ENCODE measurements at places on chromosomes 7 and 10. TPM values are rescaled to one million over a fixed set of nuclear protein-coding genes. Genes with fewer than 3 reads are reported as not detected.

DNA sequence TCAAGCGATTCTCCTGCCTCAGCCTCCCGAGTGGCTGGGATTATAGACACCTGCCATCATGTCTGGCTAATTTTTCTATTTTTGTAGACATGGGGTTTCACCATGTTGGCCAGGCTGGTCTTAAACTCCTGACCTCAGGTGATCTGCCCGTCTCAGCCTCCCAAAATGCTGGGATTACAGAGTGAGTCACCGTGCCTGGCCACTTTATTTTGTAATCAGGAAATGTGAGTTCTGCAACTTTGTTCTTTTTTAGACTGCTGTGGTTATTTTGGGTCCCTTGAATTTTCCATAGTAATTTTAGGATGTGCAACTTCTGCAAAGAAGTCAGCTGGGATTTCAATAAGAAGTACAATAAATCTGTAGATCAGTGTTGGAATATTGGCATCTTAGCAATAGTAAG, 96.8 kb downstream of the CYTH3 start:
- no peaks in the 10 kb centered on the region for H3K36me3 ChIP-seq
- H3K27ac ChIP-seq, result no peak overlapping the region
- no peaks in the 10 kb centered on the region for H3K27me3 ChIP-seq
- no peak for DNase-seq

GRCh38 chr7:103689255-103689654, 243.2 kb upstream of the SLC26A5 start:
- H3K4me1 ChIP-seq, result no peaks in the 10 kb centered on the region
- H3K36me3 ChIP-seq, result no peaks in the 10 kb centered on the region
- DNase-seq, result no peak

GRCh38 chr10:31980471-31980870, 51.8 kb upstream of the ARHGAP12 start:
- no peak for DNase-seq
- no peaks in the 10 kb centered on the region for H3K36me3 ChIP-seq
- H3K27me3 ChIP-seq, result no peaks in the 10 kb centered on the region
- H3K4me3 ChIP-seq, result no peak overlapping the region
- no peak overlapping the region for H3K27ac ChIP-seq

DNA sequence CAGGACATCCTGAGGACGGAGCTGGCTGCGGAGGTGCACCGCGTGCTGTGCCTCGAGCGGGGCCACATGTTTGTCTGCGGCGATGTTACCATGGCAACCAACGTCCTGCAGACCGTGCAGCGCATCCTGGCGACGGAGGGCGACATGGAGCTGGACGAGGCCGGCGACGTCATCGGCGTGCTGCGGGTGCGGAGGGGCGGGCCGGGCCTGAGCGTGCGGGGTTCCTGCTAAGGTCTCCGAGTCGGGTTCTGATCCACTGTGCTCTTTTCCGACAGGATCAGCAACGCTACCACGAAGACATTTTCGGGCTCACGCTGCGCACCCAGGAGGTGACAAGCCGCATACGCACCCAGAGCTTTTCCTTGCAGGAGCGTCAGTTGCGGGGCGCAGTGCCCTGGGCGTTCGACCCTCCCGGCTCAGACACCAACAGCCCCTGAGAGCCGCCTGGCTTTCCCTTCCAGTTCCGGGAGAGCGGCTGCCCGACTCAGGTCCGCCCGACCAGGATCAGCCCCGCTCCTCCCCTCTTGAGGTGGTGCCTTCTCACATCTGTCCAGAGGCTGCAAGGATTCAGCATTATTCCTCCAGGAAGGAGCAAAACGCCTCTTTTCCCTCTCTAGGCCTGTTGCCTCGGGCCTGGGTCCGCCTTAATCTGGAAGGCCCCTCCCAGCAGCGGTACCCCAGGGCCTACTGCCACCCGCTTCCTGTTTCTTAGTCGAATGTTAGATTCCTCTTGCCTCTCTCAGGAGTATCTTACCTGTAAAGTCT, 10.4 kb downstream of the ATG9B start:
- DNase-seq, result peak; percentile 93
- H3K27ac ChIP-seq, result no peak overlapping the region
- peaks cover 9% of the 10 kb centered on the region for H3K4me1 ChIP-seq
- H3K27me3 ChIP-seq, result peaks cover 24% of the 10 kb centered on the region

DNA sequence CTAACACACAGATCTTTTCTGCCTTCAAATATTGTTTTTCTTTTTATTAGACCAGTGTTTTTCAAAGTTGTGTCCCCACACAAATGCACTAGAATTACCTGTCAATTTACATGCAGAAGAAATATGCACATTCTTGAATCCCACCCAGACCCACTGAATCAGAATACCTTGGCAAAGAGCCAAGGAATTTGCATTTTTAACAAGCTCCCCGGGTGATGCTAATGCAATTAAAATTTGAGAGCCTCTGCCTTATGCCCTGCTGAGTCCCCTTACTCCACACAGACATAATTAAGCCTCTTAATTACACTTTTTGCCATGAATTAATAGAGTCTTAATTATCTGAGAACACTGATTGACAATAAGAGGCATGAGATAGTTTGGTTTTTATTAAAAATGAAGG, 201.2 kb upstream of the GRB10 start:
- DNase-seq, result no peak
- H3K4me3 ChIP-seq, result no peak overlapping the region
- H3K4me1 ChIP-seq, result no peaks in the 10 kb centered on the region
- H3K27me3 ChIP-seq, result no peaks in the 10 kb centered on the region
- no peaks in the 10 kb centered on the region for H3K36me3 ChIP-seq

GRCh38 chr7:28433699-28434219, 21.4 kb downstream of the CREB5 start:
- peak; percentile 78 for DNase-seq
- H3K4me1 ChIP-seq, result peaks cover 17% of the 10 kb centered on the region
- no peaks in the 10 kb centered on the region for H3K36me3 ChIP-seq
- no peaks in the 10 kb centered on the region for H3K27me3 ChIP-seq
- H3K27ac ChIP-seq, result no peak overlapping the region

DNA sequence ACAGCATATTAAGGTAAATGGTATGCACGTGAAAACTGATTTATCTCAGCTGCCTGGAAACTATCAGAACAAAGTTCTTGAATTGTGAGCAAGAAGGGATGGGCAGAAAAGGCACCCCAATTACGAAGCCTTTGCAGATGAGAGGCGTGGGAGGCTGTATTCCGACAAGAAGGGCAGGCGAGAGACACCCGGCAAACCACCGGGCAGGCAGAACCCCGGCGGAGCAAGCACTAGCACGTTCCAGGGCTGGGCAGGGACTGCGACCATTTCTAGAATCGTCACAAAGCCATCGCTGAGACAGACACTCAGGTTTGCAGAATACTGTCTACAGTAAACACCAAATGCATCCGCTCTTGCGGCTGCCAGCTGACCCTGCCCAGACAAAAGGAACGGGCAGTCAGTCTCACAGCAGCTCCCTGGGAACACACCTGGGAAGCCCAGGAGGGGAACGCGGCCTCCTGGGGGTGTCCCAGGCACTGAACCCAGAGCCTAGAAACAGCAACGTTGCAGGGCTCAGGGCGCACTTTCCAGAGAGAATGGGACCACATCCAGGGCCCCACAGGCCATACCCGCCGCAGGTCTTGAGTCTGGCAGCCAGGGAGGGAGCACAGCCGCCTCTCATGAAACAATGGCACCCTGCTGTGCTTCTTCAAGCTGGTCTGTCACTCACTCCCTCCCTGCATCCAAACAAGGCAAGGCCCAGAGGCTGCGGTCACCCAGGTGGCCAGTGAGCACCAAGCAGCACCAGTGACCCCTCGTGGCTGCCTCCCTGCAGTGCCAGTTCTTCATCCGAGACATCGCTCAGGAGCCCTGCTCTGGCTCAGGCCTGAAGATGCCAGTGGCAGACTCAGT, 261.9 kb downstream of the PTPRN2 start:
- DNase-seq, result peak; percentile 98
- no peaks in the 10 kb centered on the region for H3K27me3 ChIP-seq

- no peak for DNase-seq
- no peak overlapping the region for H3K4me3 ChIP-seq
- no peak overlapping the region for H3K27ac ChIP-seq
Observed at GRCh38 chr10:102564209-102564834, 60.5 kb downstream of the SUFU start.

Gene SCIN
- not detected for total RNA-seq

Gene ANKRD1
- 19.6 TPM for total RNA-seq

Gene GJD4
- total RNA-seq, result 0.29 TPM

Gene ARHGEF35
- total RNA-seq, result 9.5 TPM

DNA sequence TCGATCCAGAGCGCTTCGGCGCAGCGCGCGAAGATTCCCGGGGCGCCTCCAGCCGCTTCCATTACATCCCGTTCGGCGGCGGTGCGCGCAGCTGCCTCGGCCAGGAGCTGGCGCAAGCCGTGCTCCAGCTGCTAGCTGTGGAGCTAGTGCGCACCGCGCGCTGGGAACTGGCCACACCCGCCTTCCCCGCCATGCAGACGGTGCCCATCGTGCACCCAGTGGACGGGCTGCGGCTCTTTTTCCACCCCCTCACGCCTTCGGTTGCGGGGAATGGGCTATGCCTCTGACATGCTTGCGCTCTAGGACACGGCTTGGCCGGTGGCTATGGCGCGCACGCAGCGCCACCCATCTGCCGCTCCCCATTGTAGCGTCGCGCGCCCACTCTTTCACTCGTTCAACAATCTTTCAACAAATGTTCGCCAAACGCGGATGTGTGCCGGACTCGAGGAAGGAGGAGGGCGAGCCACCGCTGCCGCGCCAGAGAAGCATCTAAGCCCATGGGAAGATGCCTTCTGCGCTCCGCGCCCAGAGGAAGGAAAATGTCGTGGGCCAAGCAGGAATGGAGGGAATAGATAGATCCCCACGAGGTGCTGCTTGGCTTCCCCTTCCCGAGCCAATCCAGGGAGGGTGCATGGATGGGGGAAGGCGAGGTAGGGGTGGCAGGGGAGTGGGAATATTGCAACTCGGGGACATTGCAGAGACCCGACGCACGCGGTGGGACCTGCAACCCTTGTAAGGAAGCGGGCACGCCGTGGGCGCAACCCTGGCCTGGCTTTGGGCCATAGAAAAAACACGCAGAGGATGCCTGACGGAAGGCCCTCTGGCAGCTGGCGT, 5.1 kb upstream of the CYP26A1 start:
- H3K27me3 ChIP-seq, result peaks cover 77% of the 10 kb centered on the region
- peak overlapping the region; percentile 71 for H3K4me3 ChIP-seq
- peak; percentile 84 for DNase-seq
- H3K36me3 ChIP-seq, result no peaks in the 10 kb centered on the region
- peaks cover 3% of the 10 kb centered on the region for H3K4me1 ChIP-seq
- H3K27ac ChIP-seq, result no peak overlapping the region

- no peak overlapping the region for H3K4me3 ChIP-seq
- no peak for DNase-seq
- H3K36me3 ChIP-seq, result no peaks in the 10 kb centered on the region
- no peak overlapping the region for H3K27ac ChIP-seq
- H3K4me1 ChIP-seq, result no peaks in the 10 kb centered on the region
- H3K27me3 ChIP-seq, result no peaks in the 10 kb centered on the region
Observed at GRCh38 chr7:132255115-132255797, 321.0 kb downstream of the PLXNA4 start.

- no peak for DNase-seq
- no peaks in the 10 kb centered on the region for H3K4me1 ChIP-seq
- no peak overlapping the region for H3K27ac ChIP-seq
Observed at GRCh38 chr10:86647773-86648703, 6.3 kb upstream of the OPN4 start.
